ENCODE measurements at places on chromosomes 1 and 21.

GRCh38 chr1:156815961-156816422, 656 bp downstream of the SH2D2A start:
- DNase-seq, result no peak

DNA sequence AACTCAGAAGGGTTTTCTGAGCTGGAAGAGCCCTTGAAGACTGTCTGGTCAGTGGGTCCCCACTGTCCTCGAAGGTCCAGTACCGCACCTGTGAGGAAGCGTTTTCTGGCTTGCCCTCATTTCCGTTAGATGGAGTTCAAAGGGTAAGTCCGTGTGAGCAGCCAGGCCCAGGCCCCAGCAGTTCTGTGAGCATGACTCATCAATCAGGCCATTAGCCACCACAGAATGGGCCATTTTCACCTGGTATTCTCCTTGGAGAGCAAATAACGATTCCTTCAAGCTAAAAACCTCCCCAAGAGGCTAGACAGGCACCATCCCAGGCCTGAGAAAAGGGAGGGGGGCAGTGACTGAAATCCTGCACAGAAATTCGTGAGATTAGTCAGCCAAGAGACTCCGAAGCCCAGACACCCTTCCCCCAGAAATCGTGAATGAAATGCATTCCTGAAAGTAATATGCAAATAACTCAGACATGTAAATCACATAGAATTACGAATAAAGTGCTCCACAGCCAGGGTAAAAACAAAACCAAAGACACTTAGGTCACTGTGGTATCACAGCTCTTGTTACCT, 66.0 kb downstream of the BCAR3 start:
- DNase-seq, result peak; percentile 67

GRCh38 chr1:201653233-201653632, 114.3 kb downstream of the NAV1 start:
- no peak for DNase-seq

DNA sequence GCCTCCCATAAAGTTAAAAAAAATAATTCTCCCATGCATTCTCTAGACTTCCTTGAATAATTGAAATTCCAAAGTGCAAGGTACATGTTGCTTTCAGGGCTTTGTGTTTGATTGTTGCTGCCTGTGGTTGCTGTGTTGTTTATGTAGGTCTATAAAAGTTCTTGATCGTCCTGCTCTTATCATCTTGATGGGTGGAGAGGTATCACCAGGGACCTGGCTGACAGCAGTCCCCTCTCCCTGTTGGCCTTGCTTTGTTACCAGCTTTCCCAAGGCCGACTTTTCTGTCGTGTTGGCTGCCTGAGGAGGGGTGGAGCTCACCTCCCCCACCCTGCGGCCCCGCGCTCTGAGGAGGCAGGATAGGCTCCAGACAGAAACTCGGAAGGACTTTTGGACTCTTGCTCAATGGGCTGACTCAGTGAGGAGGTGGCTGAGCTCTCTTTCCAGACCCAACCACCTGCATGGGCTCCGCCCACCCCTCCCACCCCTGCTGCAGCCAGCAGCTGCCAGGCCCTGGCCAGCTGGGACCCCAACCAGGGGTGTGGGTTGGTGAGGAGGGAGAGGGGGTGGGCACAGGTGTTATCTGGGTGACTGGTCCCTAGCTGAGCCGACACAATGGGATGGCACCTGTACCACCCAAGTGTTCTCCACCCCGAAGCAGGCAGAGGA, 2.0 kb downstream of the INAVA start:
- no peak for DNase-seq

- no peak for DNase-seq
Observed at GRCh38 chr1:152473887-152474537, 36.6 kb upstream of the LCE5A start.

Measured in activated CD8-positive, alpha-beta T cell treated with anti-CD3 and anti-CD28 coated beads for 36 hours (primary cell).